Progenitor cell of endocrine pancreas (in vitro differentiated cells): ENCODE measurements at places on chromosomes 11 and 22. TPM values are rescaled to one million over a fixed set of nuclear protein-coding genes. Genes with fewer than 3 reads are reported as not detected.
A peak's percentile ranks its signal among the peaks of the same experiment; 100 is the strongest.

GRCh38 chr22:40256516-40256915, 78.8 kb downstream of the TNRC6B start:
- peaks cover 11% of the 10 kb centered on the region for H3K4me1 ChIP-seq
- peak overlapping the region; percentile 8 for H3K27ac ChIP-seq
- no peaks in the 10 kb centered on the region for H3K27me3 ChIP-seq

The OR5AL1 gene
- not detected in 2 replicates for total RNA-seq

DNA sequence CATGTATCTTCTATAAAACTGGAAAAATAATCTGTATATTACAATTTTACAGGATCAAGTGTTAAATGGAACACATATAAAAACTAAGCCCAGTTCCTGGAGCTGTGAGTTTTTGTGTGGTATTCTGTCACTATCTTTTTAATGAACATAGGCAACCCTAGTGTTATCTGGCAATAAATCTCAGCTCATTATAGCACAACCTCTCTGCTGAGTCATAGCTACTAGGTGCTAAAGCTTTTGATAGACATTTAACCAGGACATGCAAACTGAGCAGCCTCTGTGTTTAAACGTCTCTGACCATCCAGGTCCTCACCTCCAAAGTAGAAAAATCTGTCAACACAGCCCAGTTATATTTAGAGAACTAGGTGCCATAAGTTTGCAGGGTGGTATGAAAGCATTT, 91.0 kb upstream of the CARD18 start:
- no peaks in the 10 kb centered on the region for H3K27me3 ChIP-seq
- DNase-seq: no peak
- H3K4me3 ChIP-seq: no peak overlapping the region
- H3K27ac ChIP-seq: no peak overlapping the region
- peaks cover 4% of the 10 kb centered on the region for H3K4me1 ChIP-seq
- no peaks in the 10 kb centered on the region for H3K36me3 ChIP-seq

The MFNG gene
- total RNA-seq: 3.2 and 5.9 TPM in 2 replicates

The KRTAP5-7 gene
- total RNA-seq: 0.29 and 0.41 TPM in 2 replicates

The BTG4 gene
- total RNA-seq: not detected in 2 replicates

The BAIAP2L2 gene
- total RNA-seq: 6.5 and 7.0 TPM in 2 replicates

GRCh38 chr11:62242021-62242420, at the start of gene SCGB1D2:
SCGB1D2 (plus strand) TSS chr11:62242239; CDS start chr11:62242308, 69 bp downstream.
- no peak for DNase-seq
- no peaks in the 10 kb centered on the region for H3K36me3 ChIP-seq
- H3K4me3 ChIP-seq: no peak within 1 kb of the TSS
- no peaks in the 10 kb centered on the region for H3K4me1 ChIP-seq
- no peak within 1 kb of the TSS for H3K27ac ChIP-seq
- peaks cover 27% of the 10 kb centered on the region for H3K27me3 ChIP-seq

- peaks cover 21% of the 10 kb centered on the region for H3K27me3 ChIP-seq
- peaks cover 39% of the 10 kb centered on the region for H3K4me1 ChIP-seq
- no peak for DNase-seq
- no peak overlapping the region for H3K4me3 ChIP-seq
Measured at GRCh38 chr11:118605116-118605867, 2.1 kb upstream of the PHLDB1 start.

DNA sequence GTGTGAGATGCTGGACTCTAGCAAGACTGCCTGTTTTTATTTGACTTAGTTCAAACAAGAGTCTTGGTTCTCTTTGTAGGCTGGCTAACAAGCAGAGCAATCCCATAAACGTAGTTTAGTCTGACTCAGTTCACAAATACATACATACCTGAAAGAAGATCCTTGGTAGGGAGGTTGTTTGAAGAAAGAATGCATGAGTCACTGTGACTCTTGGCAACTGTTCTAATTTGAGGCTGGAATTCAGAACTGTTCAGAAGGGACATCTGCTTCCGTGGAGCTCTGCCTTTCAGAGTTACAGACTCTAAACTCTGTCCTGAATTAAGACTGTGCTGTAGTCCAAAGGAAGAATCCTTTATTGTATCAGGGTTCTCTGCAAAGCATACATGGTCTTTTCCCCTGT, 32.2 kb downstream of the C2CD3 start:
- no peak overlapping the region for H3K4me3 ChIP-seq
- no peak for DNase-seq
- peaks cover 9% of the 10 kb centered on the region for H3K4me1 ChIP-seq
- peak overlapping the region; percentile 84 for H3K27ac ChIP-seq

DNA sequence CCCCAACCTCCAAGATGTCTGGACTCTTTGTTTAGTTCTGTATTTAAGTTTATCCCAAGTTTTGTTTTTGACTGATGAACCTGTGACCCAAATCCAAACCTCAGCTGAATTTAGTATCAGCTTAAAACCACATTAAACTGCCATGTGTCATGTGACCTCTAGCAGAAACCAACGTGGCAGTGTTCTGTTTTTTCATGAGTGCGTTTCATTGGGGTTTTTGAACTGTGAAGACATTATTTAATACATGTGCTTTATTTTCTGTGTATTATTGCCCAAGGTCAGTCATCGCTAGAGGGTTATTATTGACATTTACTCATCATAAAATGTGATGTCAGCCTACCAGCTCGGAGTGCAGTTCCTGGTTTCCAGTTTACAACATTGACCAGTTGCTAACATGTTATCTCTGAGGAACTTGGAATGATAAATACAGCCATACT, 1.8 kb downstream of the TLCD5 start:
- peaks cover 5% of the 10 kb centered on the region for H3K36me3 ChIP-seq
- H3K27ac ChIP-seq: no peak overlapping the region
- peaks cover 9% of the 10 kb centered on the region for H3K4me1 ChIP-seq
- peaks cover 12% of the 10 kb centered on the region for H3K27me3 ChIP-seq

DNA sequence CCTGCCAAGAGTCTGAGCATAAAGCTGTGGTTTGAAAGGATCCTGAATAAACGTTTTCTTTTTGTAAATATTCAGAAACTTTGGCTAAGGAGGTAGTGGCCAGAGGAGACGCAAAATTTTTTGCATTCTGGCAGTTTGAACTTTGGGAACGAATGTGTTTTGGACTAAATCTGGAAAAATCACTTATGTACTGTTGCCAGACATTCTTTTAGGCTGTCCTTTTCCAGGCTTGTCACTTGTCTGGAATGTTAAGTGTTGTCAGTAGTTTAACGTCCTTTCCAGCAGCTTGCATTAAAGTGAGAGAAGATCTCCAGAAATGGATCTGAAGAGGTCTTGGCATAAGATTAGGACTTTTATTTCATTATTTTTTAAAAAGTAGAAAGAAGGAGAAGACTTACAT, 18.5 kb downstream of the SPECC1L start:
- no peak overlapping the region for H3K27ac ChIP-seq
- H3K4me1 ChIP-seq: peaks cover 18% of the 10 kb centered on the region
- peaks cover 2% of the 10 kb centered on the region for H3K36me3 ChIP-seq

- peaks cover 3% of the 10 kb centered on the region for H3K4me1 ChIP-seq
- no peak for DNase-seq
- H3K27me3 ChIP-seq: no peaks in the 10 kb centered on the region
- H3K4me3 ChIP-seq: no peak overlapping the region
- H3K36me3 ChIP-seq: peaks cover 2% of the 10 kb centered on the region
Measured at GRCh38 chr11:73667891-73668290, 21.5 kb downstream of the PLEKHB1 start.

GRCh38 chr22:46340676-46341075, 5.2 kb downstream of the TRMU start:
- no peak overlapping the region for H3K4me3 ChIP-seq
- H3K27ac ChIP-seq: no peak overlapping the region
- peaks cover 9% of the 10 kb centered on the region for H3K4me1 ChIP-seq
- H3K36me3 ChIP-seq: peaks cover 18% of the 10 kb centered on the region

DNA sequence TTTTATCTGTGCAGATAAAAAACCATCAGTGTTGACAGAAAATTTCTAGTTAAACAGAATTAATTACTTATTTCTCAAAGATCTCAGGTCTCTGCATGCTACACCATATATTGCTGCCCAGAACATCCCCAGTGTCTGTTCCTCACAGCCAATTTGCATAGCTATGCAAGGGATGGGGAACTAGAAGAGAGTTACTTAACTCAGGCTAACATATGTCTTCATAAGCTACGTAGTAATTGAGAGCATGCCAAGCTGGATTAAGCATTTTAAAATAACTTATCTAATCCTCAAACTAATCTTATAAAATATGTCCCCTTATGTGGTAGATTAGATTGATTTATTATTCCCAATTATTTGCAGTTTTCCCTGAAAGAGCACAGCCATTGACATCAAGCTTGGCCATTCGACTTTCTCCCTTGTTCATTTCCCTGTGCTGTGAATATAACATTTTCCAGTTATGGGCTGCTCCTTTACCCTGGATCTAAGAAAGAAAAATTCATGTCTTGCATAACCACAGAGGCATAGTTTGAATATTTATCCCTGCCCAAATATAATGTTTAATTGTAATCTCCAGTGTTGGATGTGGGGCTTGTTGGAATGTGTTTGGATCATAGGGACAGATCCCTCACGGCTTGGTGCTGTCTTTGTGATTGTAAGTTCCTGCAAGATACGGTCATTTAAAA, 69.1 kb downstream of the C11orf87 start:
- peaks cover 6% of the 10 kb centered on the region for H3K27me3 ChIP-seq
- H3K36me3 ChIP-seq: no peaks in the 10 kb centered on the region
- H3K4me3 ChIP-seq: no peak overlapping the region
- H3K27ac ChIP-seq: no peak overlapping the region

The COMT gene
- 48.7 and 58.2 TPM in 2 replicates for total RNA-seq

The OR2D2 gene
- total RNA-seq: 0.53 TPM in 1 of 2 replicates, not detected in the other

- DNase-seq: no peak
- peaks cover 48% of the 10 kb centered on the region for H3K4me1 ChIP-seq
- H3K4me3 ChIP-seq: no peak overlapping the region
- H3K36me3 ChIP-seq: peaks cover 9% of the 10 kb centered on the region
- peak overlapping the region; percentile 60 for H3K27ac ChIP-seq
Measured at GRCh38 chr11:27413218-27413617, 50.2 kb upstream of the CCDC34 start.

- H3K27ac ChIP-seq: no peak overlapping the region
- H3K4me3 ChIP-seq: no peak overlapping the region
- H3K36me3 ChIP-seq: no peaks in the 10 kb centered on the region
- H3K4me1 ChIP-seq: peaks cover 4% of the 10 kb centered on the region
- H3K27me3 ChIP-seq: no peaks in the 10 kb centered on the region
Measured at GRCh38 chr22:49234459-49234858, 593.2 kb downstream of the BRD1 start.

DNA sequence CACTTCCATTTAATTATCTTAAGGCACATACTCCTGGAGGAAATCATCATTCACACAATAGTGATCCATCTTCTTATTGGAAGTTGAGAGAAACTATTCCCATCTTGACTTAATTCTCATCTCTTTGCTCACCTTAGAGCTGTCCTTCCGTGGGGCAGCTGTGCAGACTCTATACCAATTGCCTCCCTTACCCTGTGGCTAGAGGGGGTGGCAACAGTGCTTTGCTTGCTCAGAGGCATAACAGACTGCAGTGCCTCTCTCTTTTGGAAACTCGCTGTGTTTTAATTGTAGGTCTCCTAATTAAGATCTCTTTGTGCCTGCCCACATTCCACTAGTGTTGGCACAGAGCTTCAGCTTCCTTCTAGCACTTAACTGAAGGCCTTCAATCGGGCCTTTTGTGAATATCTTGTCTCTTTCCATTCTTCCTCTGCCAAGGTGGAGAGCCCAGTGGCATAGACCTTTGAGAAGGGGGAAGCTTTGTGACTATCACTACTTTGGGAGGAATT, 5.5 kb downstream of the KMT2A start:
- no peak for DNase-seq
- H3K27ac ChIP-seq: no peak overlapping the region
- H3K4me3 ChIP-seq: no peak overlapping the region
- H3K27me3 ChIP-seq: no peaks in the 10 kb centered on the region
- peaks cover 56% of the 10 kb centered on the region for H3K4me1 ChIP-seq

The SULT4A1 gene
- 6.6 and 7.0 TPM in 2 replicates for total RNA-seq

- no peak for DNase-seq
- H3K27me3 ChIP-seq: no peaks in the 10 kb centered on the region
- H3K4me1 ChIP-seq: no peaks in the 10 kb centered on the region
- no peaks in the 10 kb centered on the region for H3K36me3 ChIP-seq
- H3K4me3 ChIP-seq: no peak overlapping the region
- H3K27ac ChIP-seq: no peak overlapping the region
Measured at GRCh38 chr11:93089474-93090102, 108.2 kb downstream of the SLC36A4 start.

- H3K36me3 ChIP-seq: peaks cover 22% of the 10 kb centered on the region
- H3K27ac ChIP-seq: peak overlapping the region; percentile 35
- no peak overlapping the region for H3K4me3 ChIP-seq
- peaks cover 33% of the 10 kb centered on the region for H3K4me1 ChIP-seq
- no peak for DNase-seq
- H3K27me3 ChIP-seq: no peaks in the 10 kb centered on the region
Measured at GRCh38 chr11:76524461-76524860, 79.6 kb downstream of the EMSY start.

The TP53AIP1 gene
- 0.12 and 0.31 TPM in 2 replicates for total RNA-seq

- H3K4me3 ChIP-seq: no peak overlapping the region
- DNase-seq: no peak
- H3K36me3 ChIP-seq: no peaks in the 10 kb centered on the region
- H3K4me1 ChIP-seq: peaks cover 22% of the 10 kb centered on the region
Measured at GRCh38 chr11:48055292-48056132, 75.2 kb downstream of the PTPRJ start.

DNA sequence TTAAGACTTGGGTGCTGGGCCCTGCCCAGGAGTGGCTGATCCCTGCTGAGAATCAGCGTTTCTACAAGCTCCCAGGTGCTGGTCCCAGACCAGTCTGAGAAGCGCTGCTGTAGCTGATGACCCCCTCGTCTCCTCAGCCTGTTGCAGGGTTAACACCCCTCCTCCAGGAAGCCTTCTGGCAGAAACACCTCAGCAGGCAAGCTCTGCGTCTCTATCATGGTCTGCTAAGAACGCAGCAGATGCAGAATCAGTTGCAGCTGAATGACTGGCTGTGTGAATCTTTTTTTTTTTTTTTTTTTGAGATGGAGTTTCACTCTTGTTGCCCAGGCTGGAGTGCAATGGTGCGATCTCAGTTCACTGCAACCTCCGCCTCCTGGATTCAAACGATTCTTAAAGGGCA, 132.5 kb downstream of the CACNA1I start:
- H3K36me3 ChIP-seq: no peaks in the 10 kb centered on the region
- H3K4me1 ChIP-seq: peaks cover 7% of the 10 kb centered on the region
- no peak for DNase-seq
- H3K4me3 ChIP-seq: no peak overlapping the region
- H3K27ac ChIP-seq: no peak overlapping the region

The KDM4E gene
- not detected in 2 replicates for total RNA-seq

The OR6Q1 gene
- total RNA-seq: not detected in 2 replicates

GRCh38 chr11:24312464-24313238, 184.2 kb upstream of the LUZP2 start:
- H3K27me3 ChIP-seq: no peaks in the 10 kb centered on the region
- H3K4me3 ChIP-seq: no peak overlapping the region
- H3K36me3 ChIP-seq: no peaks in the 10 kb centered on the region
- no peaks in the 10 kb centered on the region for H3K4me1 ChIP-seq
- H3K27ac ChIP-seq: no peak overlapping the region

DNA sequence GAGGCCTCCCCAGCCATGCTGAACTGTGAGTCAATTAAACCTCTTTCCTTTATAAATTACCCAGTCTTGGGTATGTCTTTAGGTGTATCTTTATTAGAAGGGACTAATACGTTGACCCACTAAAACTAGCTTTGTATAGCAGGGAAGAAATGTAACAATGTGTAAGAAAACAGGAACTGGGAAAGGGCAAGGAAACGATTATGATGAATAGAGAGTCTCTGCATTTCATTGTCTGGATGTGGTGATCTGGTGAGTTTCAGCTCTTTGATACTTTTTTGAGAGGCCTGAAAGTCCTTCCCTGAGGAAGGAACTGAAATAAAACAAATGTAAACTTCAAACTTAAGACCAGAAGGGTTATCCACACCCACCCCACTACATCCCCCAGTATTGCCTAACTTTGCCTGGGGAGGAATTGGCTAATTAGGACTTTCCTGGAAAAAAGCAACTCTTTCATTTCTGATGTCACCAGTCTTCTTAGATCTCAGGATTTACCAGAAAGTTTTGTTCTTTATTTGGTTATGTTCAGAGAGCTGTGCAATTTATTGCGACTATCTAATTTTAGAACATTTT, 119.0 kb downstream of the LDLRAD3 start:
- no peak overlapping the region for H3K27ac ChIP-seq
- H3K4me1 ChIP-seq: no peaks in the 10 kb centered on the region
- H3K36me3 ChIP-seq: peaks cover 11% of the 10 kb centered on the region
- no peaks in the 10 kb centered on the region for H3K27me3 ChIP-seq

The KRTAP5-1 gene
- total RNA-seq: not detected in 2 replicates
